ENCODE measurements at places on chromosomes 6 and 20. TPM values are rescaled to one million over a fixed set of nuclear protein-coding genes. Genes with fewer than 3 reads are reported as not detected.

DEFB119 gene
- polyA plus RNA-seq: not detected

LY6G5B gene
- 31.2 TPM for polyA plus RNA-seq

KIFC1 gene
- 31.1 TPM for polyA plus RNA-seq

COL11A2 gene
- 3.0 TPM for polyA plus RNA-seq

SYNDIG1 gene
- polyA plus RNA-seq: 4.6 TPM

GRCh38 chr20:63837479-63837878 lies 6.4 kb upstream of the ZBTB46 start:
- DNase-seq: no peak

DNA sequence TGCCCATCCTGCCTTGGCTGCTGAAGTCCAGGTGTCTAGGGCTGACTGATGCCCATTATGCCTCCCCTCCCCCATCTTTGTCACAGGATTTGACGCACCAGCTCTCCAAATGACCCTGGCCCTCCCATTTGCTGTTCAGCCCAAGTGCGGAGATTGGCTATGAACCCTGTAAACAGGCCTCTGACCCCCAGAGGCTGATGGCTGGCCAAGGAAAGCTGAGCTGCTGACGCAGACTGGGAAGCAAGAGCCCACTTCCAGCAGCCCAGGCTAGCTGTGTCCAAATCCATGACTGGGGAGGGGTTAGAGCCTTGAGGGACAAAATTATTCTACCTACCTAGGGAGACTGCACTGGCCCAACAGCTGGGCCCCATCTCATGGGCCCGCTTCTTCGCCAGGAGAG lies 797 bp upstream of the GNRH2 start:
- peak; percentile 40 for DNase-seq

DNA sequence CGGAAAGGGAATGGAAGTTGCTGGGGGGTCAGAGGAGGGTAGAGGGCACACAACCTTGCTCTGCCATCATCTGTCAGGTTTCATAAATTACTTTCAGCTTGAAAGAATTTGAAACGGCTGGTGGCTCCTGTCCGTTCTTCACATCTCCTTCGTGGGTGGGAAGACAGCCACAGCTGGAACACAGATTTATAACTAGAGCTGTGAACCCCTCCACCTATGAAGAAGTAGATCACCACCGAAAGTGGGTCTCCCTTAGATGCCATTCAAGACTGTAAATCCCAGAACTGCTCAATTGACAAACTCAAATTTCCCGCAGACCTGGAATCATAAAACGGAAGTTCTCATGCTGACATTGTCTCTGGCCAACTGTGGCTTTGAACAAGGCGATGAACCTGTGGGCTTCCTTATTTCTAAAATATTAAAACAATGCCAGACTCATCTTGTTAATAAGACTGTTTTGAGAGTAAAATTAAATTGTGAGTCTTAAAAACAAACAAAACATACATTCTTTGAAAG lies 65.3 kb downstream of the BTBD3 start:
- no peak for DNase-seq

- no peak for DNase-seq
Observed at GRCh38 chr6:168901076-168901475, 352.6 kb downstream of the THBS2 start.
